ENCODE measurements at places on chromosomes 12 and 14.

DNA sequence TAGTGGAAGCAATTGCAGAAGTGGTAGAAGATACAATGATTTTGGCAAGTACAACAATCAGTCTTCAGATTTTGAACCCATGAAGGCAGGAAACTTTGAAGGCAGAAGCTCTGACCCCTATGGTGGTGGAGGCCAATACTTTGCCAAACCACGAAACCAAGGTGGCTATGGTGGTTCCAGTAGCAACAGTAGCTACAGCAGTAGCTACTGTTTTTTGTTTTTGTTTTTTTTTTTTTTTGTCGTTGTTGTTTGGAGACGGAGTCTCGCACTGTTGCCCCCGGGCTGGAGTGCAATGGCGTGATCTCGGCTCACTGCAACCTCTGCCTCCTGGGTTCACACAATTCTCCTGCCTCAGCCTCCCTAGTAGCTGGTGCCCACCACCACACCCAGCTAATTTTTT is 47.4 kb downstream of the IFNG-AS1 start:
- no peak for DNase-seq

DNA sequence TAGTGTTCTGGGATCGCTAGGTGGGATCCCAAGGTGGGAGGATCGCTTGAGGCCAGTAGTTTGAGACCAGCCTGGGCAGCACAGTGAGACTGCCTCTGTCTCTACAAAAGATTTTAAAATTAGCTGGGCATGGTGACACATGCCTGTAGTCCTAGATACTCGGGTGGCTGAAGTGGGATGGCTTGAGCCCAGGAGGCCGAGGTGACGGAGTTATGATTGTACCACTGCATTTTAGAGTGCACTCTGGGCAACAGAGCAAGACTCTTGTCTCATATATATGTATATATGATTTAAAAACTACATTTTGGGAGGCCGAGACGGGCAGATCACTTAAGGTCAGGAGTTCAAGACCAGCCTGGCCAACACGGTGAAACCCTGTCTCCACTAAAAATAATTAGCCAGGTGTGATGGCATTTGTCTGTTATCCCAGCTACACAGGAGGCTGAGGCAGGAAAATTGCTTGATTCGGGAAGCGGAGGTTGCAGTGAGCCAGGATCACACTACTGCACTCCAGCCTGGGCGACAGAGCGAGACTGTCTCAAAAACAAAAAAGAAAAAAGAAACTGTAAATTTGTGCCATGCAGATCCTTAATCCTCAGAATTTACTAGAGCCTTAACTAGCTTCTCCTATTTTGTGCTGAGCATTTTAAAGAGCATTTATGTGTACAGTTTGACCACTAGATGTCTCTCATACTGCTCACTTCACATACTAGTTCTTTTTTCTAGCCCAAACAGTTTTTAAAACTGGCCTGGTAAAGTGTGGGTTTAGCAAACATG is 114.8 kb downstream of the MON2 start:
- DNase-seq, result peak; percentile 75

DNA sequence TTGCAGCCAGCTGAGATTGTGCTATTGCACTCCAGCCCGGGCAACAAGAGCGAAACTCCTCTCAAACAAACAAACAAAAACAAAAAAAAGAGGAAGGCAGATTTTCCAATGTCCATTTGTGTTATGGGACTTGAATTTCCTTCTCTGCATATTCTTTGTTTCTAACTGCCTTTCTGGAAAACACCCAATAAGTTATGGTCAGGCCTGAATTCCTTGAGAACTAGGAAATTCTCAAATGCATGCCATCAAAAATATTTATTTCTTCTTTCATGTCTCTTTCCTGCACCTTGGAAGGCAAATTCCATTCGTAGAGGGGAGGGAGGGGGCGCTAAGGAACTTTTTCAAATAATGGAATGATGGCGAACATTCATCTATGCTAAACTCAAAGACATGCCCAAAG is 117.6 kb upstream of the TMCC3 start:
- DNase-seq, result no peak

GRCh38 chr14:96053600-96054381 is 14.6 kb downstream of the C14orf132 start:
- peak; percentile 99 for DNase-seq

- DNase-seq, result peak; percentile 47
Measured at GRCh38 chr12:121801595-121802484, 2.0 kb upstream of the SETD1B start.

DNA sequence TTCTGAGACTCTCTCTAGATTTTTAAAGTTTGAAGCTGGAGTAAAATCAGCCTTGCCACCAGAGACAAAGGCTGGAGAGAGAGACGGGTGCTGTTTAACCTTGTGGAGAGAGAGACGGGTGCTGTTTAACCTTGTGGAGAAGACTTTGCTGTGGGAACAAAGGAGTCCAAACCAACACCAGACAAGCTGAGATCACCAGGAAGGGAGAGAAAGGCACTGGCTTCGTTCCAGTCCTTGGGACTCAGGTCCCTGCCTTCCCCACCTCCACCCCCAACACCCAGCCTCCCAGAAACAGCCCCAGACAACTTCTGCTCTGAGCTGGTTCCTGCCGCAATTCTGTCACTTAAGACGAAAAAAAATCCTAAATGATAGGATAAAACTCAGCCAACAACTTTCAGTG is 1389.3 kb downstream of the AACS start:
- no peak for DNase-seq

DNA sequence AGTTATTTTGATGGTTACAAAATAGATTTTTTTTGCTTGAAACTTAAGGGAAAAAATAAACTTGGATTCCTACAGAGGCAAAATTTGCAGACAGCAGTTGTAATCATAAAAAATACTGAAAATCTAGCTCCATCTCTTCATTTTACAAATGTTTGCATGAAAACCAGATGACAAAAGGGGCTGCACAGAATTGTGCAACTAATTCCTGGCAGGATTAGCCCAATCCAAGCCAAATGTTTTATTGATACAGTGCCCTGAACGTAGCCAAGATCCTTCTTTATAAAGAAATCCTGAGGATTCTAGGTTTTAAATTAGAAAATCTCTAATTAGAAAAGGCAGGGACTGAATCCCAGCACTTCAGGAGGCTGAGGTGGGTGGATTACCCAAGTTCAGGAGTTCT is 356.4 kb upstream of the SEL1L start:
- no peak for DNase-seq

- peak; percentile 53 for DNase-seq
Measured at GRCh38 chr14:69270795-69271708, 11.1 kb downstream of the GALNT16 start.

DNA sequence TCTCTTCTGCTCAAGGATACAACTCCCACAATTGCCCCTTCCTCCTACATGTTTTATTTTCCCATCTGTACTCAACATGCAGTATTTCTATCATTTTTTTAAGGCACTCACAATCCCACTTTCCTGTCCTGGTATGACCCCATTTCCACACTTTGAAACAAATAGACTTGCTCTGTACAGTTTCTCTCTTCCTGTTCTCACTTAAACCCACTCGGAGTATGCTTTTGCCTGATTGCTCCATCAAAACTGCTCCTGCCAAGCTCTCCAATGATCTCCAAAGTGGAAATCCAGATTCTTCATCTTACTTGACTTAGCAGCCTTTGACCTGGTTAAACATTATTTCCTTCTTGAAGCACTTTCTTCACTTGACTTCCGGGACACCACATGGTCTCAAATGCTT is 384.5 kb downstream of the SEC23A start:
- no peak for DNase-seq

DNA sequence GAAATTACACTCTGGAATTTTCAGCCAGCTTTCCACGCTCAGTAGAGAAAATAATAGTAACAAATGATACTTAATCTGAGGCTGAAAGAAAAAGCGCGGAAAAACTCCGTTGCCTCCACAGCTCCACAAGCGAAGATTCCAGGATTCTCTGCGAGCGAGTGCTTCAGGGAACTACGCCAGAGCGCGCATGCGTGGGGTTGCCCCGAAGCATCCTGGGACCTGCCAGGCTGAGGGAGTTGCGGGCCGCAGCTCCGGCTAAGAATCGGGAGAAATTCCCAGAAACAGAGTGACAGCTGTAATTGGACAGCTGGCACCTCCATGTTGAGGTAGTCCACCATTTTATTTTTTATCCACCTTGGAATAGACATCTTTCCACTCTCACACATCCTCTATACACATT is 12.0 kb upstream of the TTC5 start:
- DNase-seq, result no peak

DNA sequence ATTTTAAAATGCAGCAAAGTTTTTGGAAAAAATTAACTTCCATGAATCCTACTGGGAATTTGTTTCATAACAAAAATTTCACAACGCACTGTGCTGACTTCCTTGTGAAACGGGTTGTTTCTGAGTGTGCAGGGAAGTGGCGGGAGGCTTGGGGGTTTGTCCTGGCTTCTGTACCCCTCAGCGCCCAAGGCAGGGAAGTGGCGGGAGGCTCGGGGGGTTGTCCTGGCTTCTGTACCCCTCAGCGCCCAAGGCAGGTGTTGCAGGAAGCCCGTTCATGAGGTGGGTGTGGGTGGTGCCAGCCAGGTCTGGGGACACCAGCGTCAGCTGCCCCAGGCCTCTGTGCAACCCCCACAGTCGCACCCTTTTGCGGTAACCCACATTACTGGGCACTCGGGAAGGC is 25.1 kb downstream of the ADGRD1 start:
- DNase-seq, result peak; percentile 5

DNA sequence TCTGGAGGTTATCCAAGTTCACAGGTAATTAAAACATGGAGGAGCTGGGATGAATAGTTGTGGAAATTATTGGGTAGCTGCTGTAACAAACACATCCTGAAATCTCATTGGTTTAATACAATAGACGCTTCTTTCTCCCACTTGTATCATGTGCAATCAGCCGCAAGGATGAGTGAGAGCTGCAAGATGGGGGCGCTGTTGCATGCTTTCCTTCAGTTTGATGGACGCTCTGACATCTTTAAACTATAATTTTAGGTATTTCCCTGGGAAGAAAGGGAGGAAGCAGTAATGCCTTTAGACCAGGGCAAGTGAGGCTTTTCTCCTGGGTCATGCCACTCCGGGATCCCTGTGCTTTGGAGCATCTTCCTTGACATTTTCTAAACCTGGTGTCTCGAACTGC is 178.7 kb downstream of the PAWR start:
- no peak for DNase-seq
